B cell (primary cell): ENCODE measurements at places on chromosomes 2 and 18. TPM values are rescaled to one million over a fixed set of nuclear protein-coding genes. Genes with fewer than 3 reads are reported as not detected.

DNA sequence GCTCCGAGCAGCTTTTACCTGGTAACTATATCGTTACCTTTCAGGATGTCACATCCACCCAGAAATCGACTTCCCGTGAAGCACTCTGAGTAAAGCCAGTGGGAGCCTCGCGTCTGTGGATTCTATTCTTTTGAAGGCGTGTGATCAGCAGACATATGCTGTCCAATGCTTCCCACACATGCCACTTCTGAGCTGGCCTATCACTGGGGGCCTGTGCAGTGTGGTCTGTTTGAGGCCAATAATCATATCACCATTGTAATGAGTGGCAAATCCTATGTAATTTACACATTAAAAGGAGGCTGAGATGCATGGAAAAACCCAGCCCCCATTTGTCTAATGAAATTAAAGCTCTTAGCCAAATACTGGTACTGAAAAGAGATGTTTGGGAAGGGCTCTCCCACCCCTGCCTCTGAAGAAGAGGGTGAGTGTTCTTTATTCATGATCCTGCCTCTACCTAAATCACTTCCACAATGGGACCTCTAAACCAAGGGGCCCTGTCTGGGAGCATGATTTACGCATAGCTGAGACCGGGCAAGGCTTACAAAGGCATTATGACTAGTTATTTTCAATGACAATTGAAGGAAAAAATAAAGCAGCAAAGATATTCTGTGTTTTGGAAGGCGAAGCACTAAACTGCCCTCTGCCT is 686.8 kb downstream of the ZEB2 start:
- DNase-seq = no peak

Gene HYCC2
- polyA plus RNA-seq = 3.6 and 9.0 TPM in 2 replicates

- DNase-seq = no peak
Measured at GRCh38 chr2:19073522-19073921, 284.9 kb downstream of the OSR1 start.

- no peak for DNase-seq
Measured at GRCh38 chr18:43720041-43720440, 442.8 kb upstream of the SYT4 start.

Gene UCN
- 4.3 and 4.5 TPM in 2 replicates for polyA plus RNA-seq

Gene ADGRF3
- 1.00 and 1.5 TPM in 2 replicates for polyA plus RNA-seq

DNA sequence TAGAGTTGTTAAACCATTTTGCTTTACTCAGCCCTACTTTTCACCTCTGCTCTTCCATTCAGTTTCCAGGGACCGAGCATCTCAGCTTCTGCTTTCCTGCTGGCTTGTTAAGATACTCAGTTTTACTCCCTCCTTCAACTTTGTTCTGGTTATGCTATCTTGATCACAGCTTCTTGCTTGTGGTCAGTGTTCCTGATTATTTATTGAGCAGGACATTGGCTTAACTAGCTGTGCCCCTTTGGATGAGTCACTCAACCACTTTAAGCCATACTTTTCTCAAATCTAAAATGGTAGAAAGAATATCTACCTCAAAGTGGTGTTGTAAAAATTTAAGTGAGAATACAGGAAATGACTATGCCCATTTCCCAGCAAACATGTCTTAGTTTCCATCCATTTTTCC is 124.0 kb downstream of the KYNU start:
- no peak for DNase-seq

DNA sequence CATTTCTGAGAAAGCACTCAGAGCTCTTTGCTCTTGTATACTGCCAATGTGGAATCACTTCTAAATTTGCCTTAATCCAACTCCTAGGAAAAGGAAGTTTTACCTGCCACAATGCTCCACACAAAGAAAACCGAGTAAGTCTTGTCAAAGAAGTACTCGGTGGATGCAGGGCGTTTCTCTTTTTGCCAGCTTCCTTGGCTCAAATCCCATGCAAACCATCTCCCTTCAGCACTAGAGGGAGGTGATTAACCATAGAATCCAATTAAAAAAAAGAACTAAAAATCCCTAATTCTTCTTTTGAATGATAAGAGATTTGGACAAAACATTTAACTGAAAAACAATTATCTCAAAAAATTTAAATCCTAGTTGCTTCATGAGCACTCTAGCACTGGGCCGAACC is 129.0 kb downstream of the RPRM start:
- no peak for DNase-seq
